NCI-H187 (cell line): ENCODE measurements at places on chromosomes 3 and 15.
A peak's percentile ranks its signal among the peaks of the same experiment; 100 is the strongest.

DNA sequence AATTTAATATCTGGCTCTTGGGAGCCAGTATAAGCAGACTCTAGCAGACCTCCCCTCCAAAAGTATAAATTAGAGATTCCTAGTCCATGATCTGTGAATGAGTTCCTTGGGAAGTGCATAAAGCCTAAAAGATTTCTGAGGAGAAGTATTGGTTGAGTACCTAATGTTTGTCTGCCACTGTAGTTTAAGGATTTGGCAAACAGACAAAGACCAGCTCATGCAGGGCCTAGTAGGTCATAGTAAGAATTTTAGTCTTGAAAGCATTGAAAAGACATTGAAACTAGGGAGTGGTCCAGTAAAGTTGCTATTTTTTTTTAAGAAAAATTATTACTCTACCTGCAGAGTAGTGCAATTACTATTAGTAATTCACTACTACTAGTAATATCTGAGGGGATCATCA, 67.5 kb downstream of the SPRED1 start:
- DNase-seq, result no peak

- DNase-seq, result no peak
Measured at GRCh38 chr15:77507911-77508310, 87.2 kb downstream of the HMG20A start.

GRCh38 chr15:25327686-25328085, 111.1 kb downstream of the UBE3A start:
- DNase-seq, result no peak

DNA sequence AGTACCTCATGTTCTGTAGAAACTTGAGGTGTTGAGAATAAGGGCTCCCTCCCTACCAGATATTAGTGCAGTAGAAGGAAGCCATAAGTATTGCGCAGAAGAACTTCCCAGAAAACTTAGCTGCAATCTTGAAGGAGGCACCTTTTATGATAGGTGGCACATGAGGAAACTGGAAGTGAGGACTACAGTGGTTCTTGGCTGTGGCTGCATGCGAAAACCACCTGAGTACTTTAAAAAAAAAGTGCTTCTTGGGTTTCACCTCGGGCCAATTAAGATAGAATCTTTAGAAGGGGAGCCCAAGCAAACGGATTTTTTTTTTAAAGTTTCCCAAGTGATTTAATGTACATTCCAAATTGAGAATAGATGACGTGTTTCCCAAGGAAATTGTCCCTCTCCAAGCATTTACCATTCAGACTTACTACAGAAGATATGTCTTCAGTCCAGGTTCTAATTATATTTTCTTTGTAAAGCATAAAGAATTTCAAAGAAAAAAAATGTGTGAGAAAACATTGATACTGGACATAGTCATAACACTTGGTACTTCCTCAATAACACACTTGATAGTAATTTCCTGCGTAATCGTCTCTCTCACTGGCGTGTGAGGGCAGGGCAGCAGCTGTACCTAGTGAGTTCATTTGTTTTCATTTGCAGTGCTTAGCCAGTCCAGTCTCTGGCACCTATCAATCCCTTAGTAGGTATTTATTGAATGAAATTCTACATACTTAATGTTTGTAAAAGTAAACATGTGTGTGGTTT, 12.3 kb upstream of the NR1I2 start:
- DNase-seq, result no peak

- DNase-seq, result no peak
Measured at GRCh38 chr3:12644331-12644937, 19.5 kb downstream of the RAF1 start.

- no peak for DNase-seq
Measured at GRCh38 chr3:130737622-130738021, 9.0 kb downstream of the PIK3R4 start.

GRCh38 chr3:186517218-186517617, 27.0 kb downstream of the CRYGS start:
- DNase-seq, result no peak

DNA sequence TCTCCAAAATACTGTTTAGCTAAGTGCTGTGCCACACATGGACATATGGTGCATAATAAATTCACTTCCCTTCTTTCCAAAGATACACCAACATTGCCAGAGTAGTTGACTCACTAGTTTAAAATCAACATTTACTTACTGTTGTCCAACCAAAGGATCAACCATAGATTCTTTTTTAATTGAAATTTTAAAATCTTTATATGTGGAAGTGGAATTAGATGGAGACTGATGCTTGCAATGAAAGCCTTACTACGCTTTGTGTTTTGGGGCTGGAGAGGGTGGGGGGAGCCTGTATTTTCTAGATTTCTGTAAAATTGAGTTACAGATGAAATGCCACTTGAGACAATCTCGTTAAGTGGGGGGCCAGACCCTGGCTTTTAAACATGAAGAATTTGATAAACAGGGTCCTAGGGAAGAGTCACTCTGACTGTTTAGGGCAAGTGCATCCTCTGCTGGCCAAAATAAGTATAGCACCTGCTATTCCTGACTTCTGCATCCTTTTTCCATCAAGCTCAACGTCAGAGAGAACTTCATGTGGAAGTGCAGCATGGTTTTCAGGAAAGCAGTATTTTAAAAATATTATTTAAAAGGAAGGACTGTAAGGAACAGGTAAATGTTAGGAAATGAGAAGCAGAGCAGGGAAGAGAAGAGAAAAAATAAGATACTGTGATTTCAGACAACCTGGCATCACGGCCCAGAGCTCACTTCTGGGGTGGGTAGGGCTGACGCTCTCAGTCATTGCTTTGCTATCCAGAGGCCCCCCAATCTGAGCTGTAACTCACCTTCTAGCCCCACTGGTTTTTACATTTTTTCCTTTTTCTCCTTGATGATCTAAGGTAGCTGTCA, 76.7 kb downstream of the BOC start:
- DNase-seq, result peak; percentile 40

GRCh38 chr3:48617559-48617958, 4.0 kb downstream of the TMEM89 start:
- DNase-seq, result no peak
